Activated CD4-positive, alpha-beta T cell treated with anti-CD3 and anti-CD28 coated beads, Interleukin-2, amount 10 ng/mL, durations not matched to agents 7 days and 5 days (primary cell): ENCODE measurements at places on chromosomes 5 and 9. TPM values are rescaled to one million over a fixed set of nuclear protein-coding genes. Genes with fewer than 3 reads are reported as not detected.

The MORN5 gene
- total RNA-seq, result not detected

The PCA3 gene
- total RNA-seq, result not detected

The CNTFR gene
- total RNA-seq, result not detected

The NR5A1 gene
- total RNA-seq, result not detected

The GDNF gene
- not detected for total RNA-seq

The PTGS1 gene
- total RNA-seq, result not detected

The OR1Q1 gene
- total RNA-seq, result not detected

The PIGO gene
- 22.0 TPM for total RNA-seq

The PRSS3 gene
- not detected for total RNA-seq

The GABRA6 gene
- not detected for total RNA-seq

- no peak for DNase-seq
These were observed 1.9 kb upstream of the SHISAL2B start for GRCh38 chr5:64688391-64688790.

- no peak for DNase-seq
These were observed 13.6 kb upstream of the CXXC5 start for GRCh38 chr5:139634541-139634940.

DNA sequence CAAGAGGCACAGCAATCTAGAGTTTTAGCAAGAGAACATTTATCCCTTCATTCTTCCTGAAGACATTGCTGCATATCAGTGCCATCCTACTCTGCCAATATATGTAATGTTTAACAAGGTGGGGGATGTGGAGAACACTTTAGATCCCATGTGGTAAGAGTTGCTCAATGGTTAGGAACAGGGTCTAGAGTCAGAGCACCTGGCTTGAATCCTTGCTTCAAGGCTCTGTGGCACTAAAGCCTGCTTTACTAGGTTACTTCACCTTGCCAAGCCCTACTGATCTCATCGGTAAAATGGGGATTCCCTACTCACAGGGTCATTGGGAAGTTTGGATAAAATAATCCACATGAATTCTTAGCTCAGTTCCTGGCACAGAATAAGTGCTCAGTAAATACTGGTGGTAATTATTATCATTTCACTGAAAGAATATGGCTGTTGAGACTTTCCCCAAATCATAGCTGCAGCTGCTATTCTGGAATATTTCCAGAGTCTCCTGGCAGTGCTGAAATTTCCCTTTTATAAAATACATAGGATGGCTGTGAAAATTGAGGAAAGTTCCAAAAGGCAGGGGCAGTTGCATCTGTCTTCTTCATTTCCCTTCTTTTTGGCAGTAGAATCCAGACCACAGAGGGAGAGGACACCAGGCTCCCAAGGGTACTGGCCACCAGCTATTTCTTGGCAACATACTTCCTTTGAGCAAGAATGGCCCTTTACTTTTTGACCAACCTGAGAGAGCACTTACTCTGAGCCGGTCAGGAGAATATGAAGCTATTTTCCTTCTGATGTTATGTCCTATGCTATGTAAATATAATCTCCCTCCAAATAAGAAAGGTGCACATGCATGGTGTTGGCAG, 142.8 kb downstream of the PALM2AKAP2 start:
- DNase-seq, result no peak

DNA sequence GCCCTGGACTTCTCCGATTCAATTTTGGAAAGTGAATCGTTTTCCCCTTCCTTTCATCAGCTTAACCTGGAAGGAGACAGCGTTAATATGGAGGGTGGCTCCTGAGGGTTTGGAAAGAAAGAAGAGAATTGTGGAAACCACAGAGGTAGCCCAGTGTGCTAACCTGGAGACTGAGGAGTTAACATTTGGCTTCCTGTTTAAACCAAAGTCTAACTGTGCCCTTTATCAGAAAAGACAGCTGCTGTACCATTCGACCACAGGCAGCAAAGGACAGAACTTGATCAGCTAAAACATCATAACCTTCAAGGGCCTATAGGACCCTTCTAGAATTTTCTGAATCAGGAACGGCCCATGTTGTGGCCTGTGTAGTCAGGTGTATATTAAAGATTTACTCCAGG, 735 bp downstream of the IDNK start:
- no peak for DNase-seq

DNA sequence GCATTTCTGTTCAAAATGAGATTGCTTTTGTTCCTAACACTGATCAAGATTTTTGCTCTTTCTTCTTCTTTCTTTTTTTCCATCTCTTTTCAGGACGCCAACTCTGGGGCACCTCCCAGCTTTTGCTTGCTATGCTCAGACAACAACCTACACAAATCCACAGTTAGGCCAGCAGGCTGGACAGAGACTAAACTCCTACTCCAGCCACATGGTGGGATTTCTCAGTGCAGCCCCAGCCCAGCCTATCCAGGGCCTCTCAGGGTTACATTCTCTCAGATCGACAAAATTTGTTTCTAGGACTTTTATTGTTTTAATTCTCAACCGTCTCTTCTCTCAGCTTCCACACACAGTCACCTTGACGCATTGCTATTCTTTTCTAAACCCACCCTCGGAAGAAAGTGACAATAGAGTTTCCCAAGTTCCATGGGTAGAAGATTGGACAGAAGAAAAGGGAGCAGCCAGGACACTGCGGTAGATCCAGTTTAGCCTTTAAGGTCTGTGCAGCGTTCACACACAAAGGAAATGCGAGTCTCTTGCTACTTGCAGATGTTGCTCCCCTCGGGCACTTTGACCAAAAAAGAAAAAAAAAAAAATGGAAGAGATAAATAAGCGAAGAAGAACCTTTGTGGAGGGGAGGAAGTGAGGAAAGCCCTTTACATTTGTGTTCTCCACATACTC, 588.6 kb upstream of the GRAMD2B start:
- DNase-seq, result no peak

GRCh38 chr5:88269222-88269771, 652 bp upstream of the TMEM161B start:
- peak; percentile 35 for DNase-seq

GRCh38 chr5:124252747-124253146, 493.7 kb downstream of the ZNF608 start:
- DNase-seq, result no peak

- no peak for DNase-seq
These were observed 60.3 kb downstream of the CXXC5 start for GRCh38 chr5:139708434-139708861.

DNA sequence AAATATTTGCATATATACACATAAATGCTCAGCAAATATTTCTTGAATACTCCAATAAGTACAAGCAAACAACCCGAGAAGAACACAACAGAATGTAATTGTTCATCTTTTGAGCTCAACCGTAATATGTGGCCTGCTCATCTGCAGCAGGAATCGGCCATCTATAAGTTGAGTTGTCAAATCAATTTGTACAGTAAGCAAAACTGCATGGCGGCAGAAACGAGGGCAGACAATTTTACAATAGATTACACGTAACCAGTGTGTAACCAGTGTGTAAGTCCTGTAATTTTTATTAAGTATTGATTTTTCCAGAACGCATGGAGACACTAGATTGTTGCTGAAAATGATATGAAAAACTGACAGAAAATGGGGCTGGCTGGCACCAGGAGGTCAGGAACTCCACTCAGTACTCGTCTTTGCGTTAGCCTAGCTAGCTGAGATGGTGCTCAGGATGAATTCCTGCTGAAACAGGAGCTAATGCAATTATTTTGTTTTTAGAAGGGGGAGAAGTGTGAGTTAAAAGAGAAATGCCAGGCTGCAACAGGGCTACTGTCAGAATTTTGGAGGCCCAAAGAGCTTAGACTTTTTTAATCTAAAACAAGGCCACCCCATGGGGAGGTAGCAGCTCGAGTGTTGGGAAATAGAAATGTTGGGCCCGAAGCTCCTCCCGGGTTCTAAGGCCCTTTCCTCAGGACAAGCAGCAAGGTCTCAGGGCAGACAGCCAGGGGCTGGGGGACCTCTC, 682 bp downstream of the DHX29 start:
- no peak for DNase-seq

DNA sequence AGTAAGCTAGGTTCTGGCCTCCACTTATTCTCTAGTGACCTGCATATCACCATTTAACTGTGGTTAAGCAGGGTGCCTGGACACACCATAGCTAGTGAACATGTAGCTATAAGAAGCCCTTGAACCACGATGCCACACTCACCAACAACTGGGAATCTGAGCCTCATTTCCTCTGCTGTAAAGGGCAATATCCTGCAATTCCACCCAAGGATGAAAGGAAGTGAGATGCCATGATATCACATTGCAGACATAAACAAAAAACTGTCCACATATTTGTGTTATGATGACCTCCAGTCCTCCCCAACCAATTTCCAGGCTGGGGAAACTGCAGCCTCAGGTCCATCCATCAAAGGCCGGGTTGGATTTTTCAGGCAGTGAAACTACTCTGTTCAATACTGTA, 10.4 kb downstream of the TNIP1 start:
- DNase-seq, result no peak

- DNase-seq, result no peak
These were observed 162.8 kb downstream of the GIN1 start for GRCh38 chr5:102957141-102957540.

DNA sequence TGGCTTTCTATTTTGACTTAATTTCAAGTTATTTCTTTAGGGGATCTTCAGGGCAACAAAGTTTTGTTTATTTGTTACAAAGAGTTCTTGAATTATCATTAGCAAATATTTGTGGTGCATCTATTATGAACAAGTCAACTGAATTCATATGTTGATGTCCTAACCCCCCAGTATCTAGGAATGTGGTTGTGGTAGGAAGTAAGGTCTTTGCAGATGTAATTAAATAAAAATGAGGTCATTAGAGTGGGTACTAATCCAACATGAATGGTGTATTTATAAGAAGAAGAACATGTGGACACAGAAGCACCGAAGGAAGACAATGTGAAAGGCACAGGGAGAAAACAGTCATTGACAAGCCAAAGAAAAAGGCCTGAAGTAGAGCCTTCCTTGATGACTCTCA, 474.0 kb upstream of the DAB2 start:
- DNase-seq, result no peak

DNA sequence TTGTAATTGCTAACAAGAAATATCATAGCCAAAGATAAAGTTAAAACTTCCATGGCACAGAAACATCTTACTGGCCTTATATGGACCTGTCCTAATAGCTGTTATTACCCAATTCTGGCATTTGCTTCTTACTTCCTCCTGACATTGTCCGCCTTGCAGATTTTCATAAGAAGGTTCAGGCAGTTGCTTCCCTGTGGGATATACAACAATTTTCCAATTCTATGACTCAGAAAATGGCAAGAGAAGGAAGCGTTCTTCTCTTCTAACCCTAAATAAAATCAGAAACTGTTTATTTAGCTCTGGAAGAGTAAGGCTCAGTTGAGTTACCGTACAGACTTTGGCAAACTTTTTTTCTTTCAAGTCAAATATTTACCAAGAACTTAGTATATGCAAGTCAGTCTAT, 1.7 kb downstream of the PRKAA1 start:
- no peak for DNase-seq

DNA sequence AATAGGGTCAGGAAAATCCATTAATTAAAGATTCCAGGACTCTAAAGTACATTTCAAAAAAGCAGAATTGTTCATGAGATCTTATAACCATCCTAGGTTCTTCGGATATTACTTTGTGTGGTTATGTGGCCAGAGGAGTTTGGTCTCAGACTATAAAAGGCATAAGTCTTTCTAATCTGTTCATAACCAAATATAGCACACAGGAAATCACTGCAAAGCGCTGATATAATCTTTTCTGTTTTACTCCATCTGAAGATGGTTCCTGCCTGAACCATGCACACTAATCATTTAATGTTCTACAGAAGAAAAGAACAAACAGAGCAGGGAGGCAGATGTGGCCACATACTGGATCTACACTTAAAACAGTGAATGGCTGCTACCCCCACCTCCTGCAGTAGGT, 182.8 kb downstream of the SEMA5A start:
- DNase-seq, result no peak

DNA sequence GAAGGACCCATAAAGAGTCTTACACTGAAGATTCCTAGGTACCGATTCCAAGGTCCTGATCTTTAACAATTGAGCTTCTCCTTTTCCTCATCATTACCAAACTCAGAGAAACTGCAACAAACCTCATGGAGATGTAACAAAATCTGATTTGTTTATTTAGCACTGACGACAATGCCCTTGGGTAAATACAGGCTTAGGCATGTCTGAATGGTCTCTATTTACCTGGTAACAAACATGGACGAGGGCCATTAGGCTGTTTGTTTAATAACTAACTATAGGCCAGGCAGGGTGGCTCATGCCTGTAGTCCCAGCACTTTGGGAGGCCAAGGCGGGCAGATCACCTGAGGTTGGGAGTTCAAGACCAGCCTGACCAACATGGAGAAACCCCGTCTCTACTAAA, 333.3 kb downstream of the AGTPBP1 start:
- no peak for DNase-seq

DNA sequence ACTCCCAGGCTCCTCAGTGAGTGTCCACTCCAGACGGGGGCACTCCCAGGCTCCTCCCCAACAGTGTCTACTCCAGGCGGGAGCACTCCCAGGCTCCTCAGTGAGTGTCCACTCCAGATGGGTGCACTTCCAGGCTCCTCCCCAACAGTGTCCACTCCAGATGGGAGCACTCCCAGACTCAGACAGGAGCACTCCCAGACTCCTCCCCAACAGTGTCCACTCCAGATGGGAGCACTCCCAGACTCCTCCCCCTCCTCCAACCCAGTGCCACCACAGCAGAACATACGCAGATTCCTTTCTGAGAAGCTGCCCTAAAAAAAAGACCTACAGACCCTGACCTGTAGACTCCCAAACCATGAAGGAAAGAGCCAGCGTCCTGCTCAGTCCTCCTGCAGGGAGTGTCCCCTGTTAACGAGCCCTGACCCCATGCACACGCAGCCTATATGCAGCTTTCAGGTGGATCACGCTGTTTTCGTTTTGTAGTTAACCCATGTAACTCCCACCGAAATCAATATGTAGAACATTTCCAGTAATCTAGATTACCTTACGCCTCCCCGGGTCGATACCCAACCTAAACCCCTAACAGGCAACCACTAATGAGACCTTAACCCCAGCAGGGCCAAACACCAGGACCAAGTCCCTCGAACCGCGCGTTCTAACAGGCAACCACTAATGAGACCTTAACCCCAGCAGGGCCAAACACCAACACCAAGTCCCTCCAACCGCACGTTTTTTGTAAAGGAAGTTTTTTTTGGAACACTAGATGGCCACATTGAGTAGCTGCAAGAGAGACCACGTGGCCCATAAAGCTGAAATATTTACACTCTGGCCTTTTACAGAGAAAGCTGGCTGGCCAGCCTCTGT, 15.7 kb downstream of the PNPLA7 start:
- DNase-seq, result peak; percentile 33

DNA sequence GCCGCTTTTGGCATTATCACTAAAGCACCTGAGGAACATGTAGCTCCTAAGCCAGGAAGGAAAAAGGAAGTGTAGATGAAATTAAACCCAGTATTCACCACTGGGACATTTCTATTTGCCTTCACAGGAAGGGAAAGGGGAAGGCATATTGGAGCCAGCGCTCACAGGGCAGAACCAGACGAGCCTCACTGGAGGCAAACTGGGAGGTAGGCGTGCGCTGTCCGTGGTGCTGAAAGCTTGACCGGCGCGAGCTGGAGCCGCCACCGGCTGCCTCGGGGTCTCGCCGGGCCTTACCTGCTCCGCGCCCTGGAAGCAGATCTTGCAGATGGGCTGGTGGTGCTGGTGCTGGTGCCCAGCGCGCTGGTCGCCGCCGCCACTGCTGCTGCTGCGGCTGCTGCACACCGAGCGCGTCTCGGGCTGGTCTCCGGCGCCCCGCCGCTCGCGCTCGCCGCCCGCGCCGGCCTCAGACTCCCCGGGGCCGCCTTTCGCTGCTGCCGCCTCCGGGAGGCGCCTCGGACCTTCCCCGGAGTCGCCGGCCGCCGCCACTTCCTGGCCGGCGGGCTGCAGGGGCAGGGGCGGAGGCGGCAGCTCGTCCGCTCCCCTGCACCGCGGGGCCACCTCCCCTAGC, 732 bp downstream of the MARCHF11 start:
- peak; percentile 40 for DNase-seq
